Effector CD4-positive, alpha-beta T cell (primary cell): ENCODE measurements at places on chromosomes 7 and 10.

- no peak for DNase-seq
Measured at GRCh38 chr10:80460399-80461207, 6.5 kb downstream of the TSPAN14 start.

- no peak for DNase-seq
Measured at GRCh38 chr7:139861803-139862202, 32.7 kb downstream of the TBXAS1 start.

DNA sequence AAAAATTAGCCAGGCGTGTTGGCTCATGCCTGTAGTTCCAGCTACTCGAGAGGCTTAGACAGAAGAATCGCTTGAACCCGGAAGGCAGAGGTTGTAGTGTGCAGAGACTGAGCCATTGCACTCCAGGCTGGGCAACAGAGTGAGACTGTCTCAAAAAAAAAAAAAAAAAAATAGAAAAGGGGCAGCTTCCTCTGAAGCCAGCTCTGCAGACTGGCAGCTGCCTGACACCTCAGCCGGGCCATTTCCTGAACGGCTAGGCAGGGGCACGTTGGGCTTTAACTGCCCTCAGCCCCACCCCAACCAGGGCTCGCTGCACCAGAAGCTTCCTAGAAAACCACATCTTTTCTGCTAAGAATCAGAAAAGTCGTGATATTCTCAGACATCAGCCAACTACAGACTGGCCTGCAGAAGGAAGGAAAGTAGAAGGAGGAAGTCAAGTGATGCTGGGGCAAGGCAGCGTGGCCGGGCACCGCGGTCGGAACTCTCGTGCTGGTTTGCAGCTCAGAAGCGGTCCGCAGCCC is 38.0 kb downstream of the PRKAG2 start:
- peak; percentile 18 for DNase-seq

DNA sequence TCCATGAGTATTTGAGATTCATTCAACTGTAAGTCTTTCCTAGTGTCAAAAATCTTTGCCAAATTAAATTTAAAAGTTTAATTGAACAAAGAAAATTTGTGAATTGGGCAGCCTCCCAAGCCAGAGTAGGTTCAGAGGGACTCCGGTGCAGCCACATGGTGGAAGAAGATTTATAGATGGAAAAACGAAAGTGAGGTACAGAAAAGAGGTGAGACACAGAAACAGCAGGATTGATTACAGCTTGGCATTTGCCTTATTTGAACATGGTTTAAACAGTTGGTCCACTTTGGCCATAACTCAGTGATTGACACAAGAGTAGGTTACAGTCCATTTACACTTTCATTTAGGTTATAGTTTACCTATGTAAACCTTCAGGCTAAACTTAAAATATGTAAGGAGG is 465.8 kb downstream of the ARL4A start:
- no peak for DNase-seq

GRCh38 chr7:101602484-101603241 is 26.4 kb downstream of the MYL10 start:
- DNase-seq: peak; percentile 54

DNA sequence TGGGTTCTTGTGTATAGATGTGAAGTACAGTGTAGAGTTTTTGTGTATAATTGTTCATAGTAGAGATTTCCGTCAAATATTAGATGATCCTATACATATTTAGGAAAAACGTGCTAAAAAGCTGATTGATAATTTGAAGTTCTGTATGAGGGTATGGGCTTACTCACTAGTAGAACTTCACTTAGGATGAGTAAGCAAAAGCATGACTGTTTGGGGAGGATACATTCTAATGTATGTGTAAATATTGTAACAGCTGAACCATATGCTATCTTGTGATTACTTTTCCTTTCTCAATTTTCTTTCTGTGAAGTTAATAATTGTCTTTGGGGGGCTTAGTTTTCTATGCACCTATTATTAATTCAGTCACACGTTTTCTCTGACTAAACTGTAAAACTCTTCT is 53.2 kb upstream of the PDK4 start:
- DNase-seq: no peak

GRCh38 chr7:105246256-105246655 is 142.5 kb downstream of the SRPK2 start:
- DNase-seq: no peak

GRCh38 chr7:81925530-81925929 is 155.7 kb upstream of the HGF start:
- no peak for DNase-seq
